ENCODE measurements at places on chromosomes 2 and 18. TPM values are rescaled to one million over a fixed set of nuclear protein-coding genes. Genes with fewer than 3 reads are reported as not detected.

- DNase-seq = no peak
Measured at GRCh38 chr2:169623235-169623634, 39.1 kb downstream of the PPIG start.

GRCh38 chr2:42267530-42267929, 93.5 kb downstream of the COX7A2L start:
- DNase-seq = no peak

DNA sequence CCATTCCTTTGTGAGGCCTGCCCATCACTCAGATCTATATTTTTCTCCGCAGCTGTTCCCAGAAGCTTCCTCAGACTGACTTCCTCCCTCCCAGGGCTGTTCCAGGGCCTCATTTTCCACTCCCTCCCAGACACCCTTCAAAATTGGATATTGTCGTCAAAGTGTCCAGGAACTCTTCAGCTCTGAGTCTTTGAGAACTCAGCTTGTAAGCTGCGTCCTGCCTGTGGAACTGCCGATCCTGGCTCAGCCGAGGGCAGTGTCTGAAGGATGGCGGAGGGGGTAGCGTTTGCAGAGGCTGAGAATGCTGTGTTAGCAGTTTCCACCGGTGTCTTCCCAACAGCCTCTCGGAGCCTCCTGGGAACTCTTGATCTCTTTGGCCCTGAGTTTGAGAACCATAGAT, 27.1 kb downstream of the NCK2 start:
- DNase-seq = no peak

GRCh38 chr2:121640380-121641316, 8.6 kb downstream of the CLASP1 start:
- no peak for DNase-seq

DNA sequence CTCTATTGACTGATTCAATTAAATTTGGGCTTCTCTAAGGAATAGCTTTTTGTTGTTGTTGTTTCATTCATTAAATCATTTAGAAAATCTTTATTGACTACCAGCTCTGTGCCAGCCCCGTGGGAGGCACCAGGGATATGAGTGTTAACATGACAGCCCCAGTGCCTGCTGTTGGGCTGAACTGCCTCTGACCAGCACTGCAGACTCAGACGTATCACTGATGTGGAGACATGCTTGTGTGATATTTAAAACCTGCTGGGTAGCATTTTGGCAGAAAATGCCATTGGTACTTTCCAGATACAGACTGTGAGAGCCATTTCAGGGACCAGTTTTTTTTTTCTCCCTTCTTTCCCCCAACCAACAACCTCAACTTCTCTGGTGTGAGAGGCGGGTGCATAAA, 38.6 kb upstream of the KCNF1 start:
- no peak for DNase-seq

SAG gene
- not detected for total RNA-seq

ANKRD30B gene
- total RNA-seq = not detected

KIF3C gene
- 35.2 TPM for total RNA-seq

KLHL41 gene
- not detected for total RNA-seq

CPLX4 gene
- not detected for total RNA-seq

PRPF40A gene
- total RNA-seq = 179 TPM

CAPN13 gene
- total RNA-seq = 5.0 TPM
